Amniotic stem cell (primary cell): ENCODE measurements at places on chromosomes 3 and 15.

DNA sequence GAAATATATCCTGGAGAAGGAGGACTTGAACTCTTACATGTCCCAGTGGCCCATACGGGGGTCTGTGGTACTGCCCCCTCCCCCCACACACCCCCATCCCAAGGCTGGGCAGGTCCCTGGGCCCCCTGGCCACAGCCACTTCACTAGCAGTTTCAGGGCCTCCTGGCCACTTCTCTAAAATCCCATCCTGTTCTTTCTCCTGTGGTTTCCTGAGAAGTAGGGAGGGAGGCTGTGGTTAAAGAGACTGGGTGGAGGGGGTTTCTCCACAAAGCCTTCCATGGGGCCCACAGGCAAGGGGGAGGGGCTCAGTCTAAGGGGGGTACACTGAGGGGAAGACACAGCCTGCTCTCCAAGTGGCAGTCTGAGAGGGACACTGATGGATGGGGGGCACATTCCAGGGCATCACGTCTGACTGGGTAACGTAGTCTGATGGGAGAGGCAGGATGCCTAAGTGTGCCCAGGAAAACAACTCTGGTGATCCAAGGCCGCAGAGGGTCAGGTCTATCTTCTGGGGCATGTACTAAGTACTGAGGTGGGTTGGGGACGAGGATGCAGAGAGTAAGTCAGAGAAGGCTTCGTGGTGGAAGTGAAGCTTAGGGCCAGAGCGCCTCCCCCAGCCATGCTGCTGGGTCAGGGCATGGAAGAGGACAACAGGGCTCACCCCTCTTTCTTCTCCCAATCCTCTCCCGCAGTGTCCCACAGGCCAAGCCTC, 48.0 kb upstream of the C15orf39 start:
- no peak for DNase-seq

DNA sequence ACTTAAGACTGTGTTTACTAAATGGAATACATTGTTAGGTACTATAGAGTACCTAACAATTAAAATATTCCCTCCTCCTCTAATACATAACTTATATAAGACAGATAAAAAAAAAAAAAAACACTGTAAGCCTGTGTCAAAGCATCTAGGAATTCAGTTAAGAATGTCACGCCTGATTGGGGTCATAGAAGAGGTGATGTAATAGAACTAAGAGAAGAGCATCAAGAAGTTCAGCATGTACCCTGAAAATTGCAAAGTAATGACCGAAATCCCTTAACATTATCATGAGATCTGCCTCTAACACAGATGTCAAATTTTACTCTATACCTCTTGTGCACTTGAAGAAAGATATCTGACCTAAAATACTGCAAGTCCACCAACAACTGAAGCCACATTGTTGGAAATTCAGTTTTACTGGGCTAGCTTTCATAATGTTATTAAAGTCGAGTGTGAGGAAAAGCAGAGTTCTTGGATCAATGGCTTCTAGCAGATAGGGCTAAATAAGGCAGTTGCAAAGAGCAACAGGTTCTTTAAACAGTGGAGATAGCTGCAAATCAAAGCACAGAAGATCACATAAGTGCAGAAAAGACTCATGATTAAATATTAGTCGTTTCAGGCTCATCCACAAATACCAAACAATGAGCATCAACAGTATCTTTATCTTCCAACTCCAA, 75.0 kb downstream of the TBL1XR1 start:
- no peak for DNase-seq

GRCh38 chr3:8856071-8856470, 86.7 kb upstream of the OXTR start:
- no peak for DNase-seq

DNA sequence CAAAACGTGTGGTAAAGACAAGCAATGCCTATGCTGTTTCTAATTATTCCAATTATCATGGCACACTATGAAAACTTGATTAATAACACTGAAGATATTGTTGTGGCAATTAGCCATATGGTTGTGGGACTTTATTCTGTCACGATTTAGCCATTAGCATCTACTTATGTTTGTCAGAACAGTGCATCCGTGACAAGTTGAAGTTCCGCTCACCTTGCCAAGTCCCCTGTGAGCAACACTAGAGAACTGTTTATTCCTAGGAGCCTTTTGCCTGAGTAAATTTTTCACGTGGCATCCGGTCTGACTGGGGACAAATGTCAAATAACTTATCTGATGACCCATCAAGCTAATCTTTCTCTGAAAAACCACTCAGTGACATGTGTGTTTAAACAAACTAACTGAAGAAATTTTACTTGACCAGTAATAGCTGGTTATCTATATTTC, 403.3 kb downstream of the TBC1D5 start:
- DNase-seq: no peak

DNA sequence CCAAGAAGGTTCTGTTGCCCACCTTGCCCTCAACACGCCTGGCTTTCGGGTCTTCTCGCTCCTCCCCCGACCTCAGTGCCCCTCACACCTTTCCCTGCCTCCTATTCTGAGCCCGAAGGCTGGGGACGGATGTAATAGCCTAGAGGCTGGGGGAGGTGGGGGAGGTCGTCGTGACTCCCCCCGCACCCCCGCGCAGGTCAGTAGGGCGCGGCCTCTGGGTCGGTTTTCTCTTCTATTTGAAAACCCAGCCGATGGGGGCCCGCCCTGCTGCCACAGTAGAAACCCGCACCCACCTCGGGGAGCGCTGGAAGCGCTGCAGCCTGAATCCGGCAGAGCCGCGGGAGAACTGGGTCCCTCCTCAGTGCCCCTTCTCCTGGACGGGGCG, 1.0 kb upstream of the RBPMS2 start:
- DNase-seq: no peak

DNA sequence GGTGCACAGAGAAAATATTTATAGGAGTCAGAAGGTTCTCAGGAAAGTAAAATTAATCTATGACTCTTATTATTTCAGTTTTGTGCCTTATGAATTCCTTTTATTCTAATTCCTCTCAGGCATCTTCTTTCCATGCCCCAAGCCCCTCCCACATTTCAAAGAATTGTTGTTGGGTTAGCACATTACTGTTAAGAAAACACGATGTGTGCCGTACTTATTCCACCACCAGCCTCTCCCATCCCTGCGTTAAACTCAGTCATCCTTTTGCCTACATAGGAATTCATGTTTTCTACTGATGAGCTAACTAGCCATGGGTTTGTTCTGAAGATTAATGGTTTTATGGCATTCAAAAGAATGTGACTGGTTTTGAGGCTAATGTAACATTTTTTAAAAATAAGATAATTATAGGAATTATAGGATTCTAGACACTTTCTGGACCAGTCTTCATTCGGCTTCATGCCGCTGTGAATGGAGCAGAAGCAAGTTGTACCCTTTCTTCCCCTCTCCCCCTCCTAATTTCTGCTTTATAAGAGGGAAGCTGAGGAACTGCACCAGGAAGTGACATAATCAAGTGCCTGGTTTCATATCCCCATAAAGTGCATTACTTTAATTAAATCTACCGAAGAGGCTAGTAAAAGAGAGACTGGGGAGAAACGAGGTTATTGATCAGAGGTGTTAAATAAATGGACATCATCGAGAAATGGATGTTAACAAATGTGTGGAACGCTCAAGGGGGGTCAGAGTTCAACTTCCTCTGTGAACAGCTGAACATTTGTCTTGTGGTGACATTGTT, 12.3 kb upstream of the MB21D2 start:
- no peak for DNase-seq

DNA sequence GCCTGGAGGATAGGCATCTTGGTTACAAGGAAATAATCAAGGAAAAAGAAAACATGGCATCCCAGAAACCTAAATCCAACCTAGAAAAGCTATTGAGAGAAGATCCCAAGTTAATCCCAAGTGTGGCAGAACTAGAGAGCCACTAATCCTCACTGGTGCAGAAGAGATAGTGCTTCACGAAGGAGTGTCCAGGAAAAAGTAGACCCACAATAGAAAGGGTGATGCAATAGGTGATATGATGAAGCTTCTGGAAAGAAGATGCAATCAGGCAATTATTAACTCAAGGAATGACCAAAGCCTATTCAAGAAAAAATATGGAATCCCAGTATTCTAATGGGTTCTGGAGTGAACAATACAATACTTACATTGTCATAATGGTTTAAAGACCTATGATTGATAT, 95.2 kb downstream of the AQP9 start:
- no peak for DNase-seq

GRCh38 chr3:18680758-18681157, 255.6 kb upstream of the SATB1 start:
- DNase-seq: no peak

DNA sequence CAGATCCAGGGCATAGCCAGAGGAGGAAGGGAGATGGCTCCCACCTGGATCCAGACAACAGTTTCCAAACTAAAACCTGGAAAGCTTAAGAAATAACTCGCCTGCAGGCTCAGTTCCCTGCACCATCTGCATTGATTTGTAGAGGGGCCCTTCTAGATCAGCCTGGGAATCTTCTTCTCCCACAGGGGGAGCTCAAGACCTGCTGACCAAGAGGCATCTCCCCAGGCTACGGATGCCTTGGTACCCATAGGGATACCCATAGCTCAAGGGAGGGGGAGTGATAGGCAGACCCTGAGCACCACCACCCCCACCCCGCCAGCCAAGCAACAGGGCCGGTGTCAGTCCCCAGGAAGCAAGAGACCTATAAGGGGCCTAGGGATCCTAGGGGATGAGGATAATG, 28.0 kb upstream of the DCLK3 start:
- DNase-seq: no peak

DNA sequence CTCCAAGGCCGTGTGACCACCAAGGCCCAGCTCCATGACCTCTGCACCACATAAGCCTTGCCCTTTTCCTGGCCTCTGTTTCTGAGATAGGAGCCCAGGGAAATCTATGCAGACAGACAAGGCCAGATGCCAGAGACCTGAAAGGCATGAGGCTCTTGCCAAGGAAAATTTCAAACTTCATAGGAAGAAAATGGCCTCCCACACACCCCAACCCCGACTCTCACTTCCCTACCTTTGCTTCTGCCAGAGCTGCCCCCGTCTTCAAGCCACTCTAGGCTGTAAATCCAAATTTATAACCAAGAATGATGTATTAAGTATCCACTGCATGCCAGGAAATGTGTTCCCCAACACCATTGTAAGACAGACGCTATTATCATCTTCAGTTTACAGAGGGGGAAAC, 65.5 kb upstream of the HRH1 start:
- DNase-seq: no peak

GRCh38 chr3:135867911-135868310, 97.6 kb upstream of the PPP2R3A start:
- no peak for DNase-seq

DNA sequence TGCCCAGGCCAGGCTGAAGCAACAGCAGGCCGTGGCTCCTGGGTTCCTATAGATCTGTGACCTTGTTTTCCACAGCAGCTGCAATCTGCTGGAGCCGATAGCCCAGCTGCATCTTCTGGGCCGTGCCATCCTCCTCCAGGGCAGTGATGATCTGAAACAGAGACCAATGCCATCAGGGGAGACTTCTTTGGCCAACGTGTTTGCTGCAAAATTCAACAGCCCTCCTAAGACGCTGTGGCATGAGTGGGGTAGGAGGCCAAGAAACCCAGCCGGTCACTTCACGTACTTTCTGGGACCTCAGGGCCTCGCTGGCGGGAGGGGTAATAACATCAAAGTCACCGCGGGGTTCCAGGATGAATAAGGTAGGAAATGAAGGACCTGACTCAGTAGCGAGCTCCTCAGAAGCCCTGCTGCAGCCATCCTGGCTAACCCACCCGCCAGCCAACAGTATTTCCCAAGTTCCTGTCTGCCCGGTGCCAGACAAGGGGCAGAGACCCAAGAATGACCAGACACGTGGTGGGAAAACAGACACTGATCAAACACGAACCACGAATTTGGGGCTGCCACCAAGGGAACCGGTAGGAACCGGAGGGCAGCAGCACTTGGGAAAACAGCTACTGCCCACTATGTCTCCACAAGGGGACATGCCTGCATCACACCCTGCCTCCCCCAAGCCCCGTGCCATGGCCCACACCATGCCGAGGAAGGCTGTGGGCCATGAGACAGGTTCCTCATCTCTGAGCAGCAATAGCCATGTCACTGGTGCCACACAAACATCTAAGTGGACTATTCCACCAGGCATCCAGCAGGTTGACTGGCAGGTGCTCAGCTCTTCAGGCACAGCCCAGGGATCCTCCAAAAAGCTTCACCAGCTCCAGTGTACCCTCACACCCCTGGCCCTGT, 25.2 kb downstream of the PLXNB1 start:
- DNase-seq: no peak

GRCh38 chr15:57752436-57752835, 45.9 kb downstream of the POLR2M start:
- no peak for DNase-seq

GRCh38 chr3:33117461-33117860, 3.6 kb downstream of the CRTAP start:
- no peak for DNase-seq

GRCh38 chr3:50299638-50299928, 378 bp upstream of the HYAL3 start:
- DNase-seq: no peak

DNA sequence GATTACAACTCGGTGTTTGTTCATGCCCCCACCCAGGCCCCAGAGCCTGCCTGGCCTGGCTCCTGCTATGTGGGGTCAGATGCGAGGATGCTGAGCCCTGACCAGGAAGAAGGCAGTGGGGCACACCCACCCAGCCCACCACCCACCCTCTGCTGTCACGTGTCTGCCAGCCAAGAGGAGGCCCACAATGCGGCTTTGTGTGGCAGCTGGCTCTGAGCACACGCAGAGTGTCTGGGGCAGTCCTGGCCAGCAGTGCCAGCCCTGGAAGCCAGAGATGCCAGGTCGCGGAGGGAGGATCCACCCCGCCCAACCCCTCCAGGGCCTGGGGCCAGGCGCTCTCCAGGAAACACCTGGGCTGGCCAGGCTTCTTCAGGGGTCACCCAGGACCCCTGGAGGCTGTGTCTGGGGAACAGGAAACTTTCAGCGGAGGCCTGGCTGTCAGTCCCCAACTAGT, 26.4 kb upstream of the KLF13 start:
- no peak for DNase-seq

DNA sequence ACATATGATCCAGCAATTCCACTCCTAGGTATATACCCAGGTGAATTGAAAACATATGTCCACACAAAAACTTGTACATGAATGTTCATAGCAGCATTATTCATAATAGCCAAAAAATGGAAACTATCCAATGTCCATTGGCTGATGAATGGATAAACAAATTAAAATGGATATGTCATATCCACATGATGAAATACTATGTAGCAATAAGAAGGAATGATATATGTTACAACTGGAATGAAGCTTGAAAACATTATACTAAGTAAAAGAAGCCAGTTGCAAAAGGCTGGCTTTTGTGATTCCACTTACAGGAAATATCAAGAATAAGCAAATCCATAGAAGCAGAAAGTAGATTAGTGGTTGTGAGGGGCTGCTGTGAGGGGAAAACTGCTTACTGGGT, 33.7 kb downstream of the BNC1 start:
- DNase-seq: no peak

- no peak for DNase-seq
These were observed 65.1 kb upstream of the TBL1XR1 start for GRCh38 chr3:177262396-177262795.
